Effector CD4-positive, alpha-beta T cell (primary cell): ENCODE measurements at places on chromosomes 13 and 19.

DNA sequence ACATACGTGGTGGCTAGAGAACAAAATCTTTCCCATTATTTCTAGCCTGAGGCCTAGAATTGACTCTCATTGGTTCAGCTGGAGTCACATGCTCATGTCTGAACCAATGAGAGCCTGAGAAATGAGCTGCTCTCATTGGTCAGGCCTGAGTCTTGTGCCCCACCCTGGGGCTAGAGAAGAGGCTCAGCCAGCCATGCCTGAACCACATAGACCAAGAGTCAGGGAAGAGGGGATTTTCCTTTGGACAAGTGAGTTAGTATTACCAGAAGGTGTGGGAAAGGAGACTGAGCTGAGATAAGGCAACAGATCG is 6.9 kb downstream of the FXYD5 start:
- DNase-seq, result no peak

DNA sequence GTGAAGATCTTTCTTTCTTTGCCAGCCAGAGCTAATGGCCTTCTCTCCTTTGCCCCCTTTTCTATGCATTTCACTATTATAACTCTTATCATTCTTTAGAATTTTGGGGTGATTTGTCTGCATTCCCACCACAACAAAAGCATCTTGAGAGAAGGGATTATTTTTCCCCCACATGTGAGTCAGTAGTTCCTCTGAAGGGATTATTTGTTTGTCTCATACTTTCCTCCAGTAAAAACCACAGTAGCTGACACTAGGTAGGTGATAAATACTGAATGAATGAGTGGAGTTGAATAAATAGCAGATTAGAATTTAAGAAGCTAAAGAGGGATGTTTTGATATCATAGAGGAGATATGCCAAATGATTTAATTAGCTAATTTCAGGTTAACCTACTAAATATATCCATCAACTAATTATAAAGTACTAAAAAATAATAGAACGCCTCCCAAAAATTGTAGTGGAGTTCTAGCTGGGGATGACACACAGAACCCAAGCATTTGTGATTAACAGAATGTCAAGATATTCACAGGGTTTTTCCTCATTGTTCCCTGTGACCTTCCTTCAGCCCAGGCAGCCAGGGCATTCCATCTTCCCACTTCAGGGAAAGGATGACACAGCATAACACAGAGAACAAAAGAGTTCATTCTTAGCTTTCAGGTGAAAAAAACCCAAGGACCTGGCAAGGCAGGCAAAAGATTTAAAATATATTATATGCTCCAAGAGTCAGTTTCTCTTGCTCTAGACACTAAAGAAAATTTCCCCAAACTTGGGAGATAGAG is 3.5 kb upstream of the TBC1D4 start:
- DNase-seq, result no peak

GRCh38 chr13:21894703-21895699 is 224.1 kb downstream of the FGF9 start:
- no peak for DNase-seq

DNA sequence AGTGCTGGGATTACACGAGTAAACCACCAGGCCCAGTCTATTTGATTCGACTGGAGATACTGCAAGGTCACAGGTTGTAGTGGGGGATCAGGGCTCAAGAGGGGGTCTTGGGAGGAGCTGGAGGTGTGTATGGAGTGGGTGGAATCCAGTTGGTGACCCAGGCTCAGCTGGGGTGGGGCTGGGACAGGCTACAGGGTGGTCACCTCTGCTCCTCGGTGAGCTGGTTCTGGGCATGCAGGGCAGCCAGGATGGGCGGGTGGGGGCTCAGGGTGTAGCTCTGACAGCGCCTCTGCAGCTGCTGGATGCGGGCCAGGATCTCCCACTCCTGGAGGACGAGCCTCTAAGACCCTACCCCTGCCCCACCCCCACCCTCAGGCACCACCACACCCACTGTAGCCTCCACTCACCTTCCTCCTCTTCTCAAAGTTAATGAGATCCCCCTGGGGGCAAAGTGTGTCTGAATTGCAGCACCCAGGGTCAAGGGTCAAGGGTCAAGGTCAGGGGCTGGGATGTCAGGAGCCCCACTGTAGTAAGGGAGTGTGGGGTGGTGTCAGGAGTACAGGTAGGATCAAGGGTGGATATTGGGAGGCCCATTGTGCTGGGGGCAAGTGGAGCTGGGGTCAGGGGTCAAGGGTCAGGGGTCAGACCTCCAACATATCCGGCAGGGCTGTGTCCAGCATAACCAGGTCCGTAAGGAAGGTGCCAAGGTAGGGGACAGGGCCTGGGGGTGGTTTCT is 17.1 kb downstream of the RGL3 start:
- DNase-seq, result no peak

DNA sequence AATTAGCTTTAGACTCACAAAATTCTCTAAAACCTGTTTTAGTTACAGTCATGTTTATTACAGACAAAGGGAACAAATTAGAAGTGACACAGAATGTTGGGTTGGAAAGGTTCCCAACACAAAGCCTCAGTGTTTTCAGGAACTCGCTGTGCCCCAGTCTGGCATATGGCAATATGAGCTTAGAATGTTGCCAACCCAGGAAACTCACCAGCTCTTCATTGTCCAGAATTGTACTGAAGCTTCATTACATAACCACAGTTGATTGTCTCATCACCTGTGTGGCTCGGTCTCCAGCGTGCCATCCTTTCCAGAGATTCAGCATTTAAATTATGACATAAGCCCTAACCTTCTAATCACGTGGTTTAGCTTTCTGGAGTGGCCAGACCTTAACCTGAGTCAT is 19.1 kb downstream of the ZNF264 start:
- no peak for DNase-seq

DNA sequence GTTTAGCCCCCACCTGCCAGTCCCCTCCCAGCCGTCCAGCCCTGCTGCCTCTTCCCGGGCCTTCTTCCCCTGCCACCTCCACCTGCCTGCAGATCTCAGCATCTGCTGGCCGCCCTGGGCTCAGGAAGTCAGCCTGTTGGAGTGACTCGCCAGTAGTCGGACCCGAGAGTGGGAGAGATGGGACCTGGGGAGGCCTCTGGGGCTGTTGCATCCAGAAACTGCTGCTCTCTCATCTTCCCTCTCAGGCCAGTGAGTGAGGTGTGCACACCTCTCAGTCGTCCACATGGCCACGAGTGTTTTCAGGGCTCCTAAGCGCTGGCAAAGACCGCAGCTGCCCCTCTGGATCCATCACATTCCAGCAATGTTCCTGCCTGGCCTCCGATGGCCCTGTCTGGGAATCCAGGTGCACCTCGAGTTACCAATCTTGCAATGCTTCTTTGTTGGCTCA is 151.8 kb upstream of the SOX1 start:
- no peak for DNase-seq

GRCh38 chr13:23069566-23069965 is 111.2 kb upstream of the SGCG start:
- DNase-seq, result no peak

- peak; percentile 54 for DNase-seq
These were observed 20.4 kb downstream of the LMTK3 start for GRCh38 chr19:48490981-48491792.

GRCh38 chr13:24632382-24633121 is 47.7 kb upstream of the ATP12A start:
- DNase-seq, result no peak

DNA sequence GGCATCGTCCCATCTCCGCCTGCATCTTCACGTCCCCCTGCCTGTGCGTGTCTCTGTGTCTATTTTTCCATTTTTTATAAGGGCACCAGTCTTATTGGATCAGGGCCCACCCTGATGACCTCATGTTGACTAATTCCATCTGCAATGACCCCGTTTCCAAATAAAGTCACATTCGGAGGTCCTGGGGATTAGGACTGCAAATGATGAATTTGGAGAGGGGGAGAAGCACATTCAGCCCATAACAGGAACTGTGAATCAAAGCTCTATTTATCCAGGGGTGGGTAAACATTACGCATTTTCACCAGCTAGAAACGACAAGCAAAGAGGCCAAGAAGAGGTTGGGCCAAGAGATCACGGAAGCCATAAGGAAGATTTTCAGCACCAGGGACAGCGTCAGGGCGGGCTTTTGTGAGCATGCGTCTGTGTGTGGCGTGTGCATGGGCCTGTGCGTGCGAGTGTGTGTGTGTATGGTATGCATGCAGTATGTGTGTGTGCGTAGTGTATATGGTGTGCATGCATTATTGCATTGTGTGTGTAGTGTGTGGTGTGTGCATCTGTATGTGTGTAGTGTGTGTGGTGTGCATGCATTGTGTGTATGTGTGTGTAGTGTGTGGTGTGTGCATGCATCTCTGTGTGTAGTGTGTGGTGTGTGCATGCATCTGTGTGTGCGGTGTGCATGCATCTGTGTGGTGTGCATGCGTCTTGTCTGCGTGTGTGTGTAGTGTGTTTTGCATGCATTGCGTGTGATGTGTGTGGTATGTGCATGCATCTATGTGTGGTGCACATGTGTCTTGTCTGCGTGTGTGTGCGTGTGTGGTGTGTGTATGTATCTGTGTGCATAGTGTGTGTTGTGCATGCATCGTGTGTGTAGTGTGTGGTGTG is 19.6 kb downstream of the CELF5 start:
- peak; percentile 14 for DNase-seq

GRCh38 chr13:98468361-98468760 is 108.5 kb downstream of the STK24 start:
- no peak for DNase-seq

DNA sequence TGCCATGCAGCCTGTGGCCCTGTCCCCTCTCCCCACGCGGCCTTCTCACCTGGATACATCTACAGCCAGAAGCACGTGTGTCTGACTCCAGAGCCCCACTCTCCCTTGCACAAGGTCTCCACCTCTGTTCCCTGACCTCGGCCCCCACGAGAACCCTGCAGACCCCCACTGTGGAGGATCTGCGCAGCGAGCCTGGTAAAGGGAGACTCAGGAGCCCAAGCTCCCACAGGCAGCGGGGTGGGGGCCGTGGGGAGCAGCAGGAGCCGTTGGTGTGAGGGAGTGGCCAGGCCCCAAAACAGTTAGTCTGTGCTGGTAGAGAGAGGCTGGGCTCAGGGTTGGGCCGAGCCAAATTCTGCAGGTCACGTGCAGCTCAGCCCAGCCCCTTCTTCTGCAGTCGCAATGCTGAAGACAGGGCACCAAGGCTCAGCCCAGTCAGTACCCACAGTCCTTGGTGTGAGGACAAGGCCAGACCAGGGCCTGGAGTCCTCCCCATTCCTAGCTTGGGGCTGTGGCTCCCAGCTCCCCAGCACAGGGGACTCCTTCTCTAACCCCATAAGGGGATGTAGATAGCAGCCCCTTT is 28.7 kb upstream of the SLC7A10 start:
- no peak for DNase-seq

GRCh38 chr19:16599655-16600346 is 27.6 kb upstream of the SLC35E1 start:
- DNase-seq, result no peak

DNA sequence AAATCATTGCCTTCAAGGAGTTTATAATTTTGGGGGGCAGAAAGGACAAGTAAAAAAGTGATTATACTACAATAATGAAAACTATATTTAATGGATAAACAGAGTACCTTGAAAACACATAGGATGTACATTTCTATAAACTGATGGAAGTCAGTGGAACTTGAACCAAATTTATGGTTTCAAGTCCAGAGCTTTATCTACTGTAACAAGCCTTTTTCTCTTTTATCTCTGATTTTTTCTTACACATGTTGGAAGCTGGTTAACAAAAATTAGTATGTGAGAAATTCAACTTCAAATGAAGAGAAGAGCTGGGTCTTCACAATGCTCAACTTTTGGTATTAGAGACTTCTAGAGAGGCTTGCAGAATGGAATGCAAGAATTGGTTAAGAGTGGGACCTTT is 393.6 kb downstream of the LMO7 start:
- DNase-seq, result no peak

DNA sequence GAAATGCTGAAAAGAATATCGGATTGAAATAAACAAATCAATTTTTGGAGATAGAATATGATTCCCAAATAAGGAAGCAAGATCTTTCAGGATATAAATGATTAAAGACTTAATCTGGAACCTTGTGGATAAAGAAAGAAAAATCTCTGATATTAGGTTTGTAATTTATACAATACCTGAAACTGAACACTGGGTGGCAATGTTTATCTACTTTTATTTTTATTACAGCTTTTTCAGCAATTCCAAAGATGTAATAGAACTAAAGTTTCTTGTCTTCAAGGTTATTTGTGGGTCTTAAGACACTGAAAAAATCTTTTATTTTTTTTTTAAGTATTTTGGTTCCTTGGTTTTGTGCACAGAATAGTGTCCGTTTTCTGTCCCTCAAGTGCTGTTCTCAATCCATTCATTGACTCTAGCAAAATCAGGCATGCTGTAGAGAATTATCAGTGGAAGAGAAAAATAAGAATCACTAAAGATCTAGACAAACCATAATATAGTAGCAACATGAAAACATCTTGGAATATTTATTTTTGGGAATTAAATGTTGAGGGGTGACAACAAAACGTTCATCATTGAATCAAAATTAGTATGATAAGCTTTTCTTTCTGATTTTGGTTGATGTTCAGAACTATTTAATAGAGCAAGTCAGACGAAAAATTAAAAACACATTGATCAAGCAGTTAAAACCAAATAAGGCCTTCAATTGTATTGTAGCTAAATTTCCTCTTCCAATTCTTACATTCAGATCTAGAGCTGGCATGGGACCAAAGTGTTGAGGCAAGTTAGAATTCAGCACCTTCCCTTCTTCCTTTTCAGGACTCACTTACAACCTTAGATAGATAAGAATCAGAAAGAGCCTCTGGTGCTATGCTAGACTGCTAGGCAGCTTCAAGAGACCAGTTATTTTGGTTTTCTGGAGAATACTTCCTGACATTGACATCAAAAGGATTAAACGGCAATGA is 704.4 kb upstream of the PCDH20 start:
- DNase-seq, result no peak

- DNase-seq, result no peak
These were observed 83.6 kb upstream of the ARHGEF7 start for GRCh38 chr13:111031531-111031961.

GRCh38 chr19:14333101-14333871 is 48.0 kb upstream of the ADGRE5 start:
- no peak for DNase-seq

DNA sequence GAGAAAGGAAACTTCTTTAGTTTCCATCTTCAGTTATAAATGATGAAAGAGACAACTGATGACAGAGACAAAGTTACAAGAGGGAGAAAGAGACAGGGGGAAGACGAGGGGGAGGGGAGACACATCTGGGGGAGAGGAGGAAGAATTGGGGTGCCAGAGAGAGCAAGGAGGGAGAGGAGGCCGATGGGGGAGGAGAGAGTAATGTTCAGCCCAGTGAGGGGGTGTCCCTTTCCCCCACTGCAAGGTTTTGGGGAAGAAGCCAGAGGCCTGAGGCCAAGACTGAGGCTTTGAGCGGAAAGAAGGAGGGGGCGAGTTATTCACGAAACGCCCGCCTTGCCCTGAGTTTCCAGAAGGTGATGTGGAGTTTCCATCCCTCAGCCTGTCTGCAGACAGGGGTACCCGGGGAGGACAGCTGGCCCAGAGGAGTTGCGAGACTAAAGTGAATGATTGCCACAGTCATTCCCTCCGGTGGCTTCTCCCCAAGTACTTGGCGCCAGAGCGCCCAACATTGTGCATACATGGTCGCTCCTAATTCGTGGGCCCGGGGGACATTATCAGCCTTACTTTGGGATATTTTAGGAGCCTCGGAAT is 558 bp upstream of the PPAN start:
- peak; percentile 53 for DNase-seq
